ENCODE measurements at places on chromosomes 1 and 21.
A peak's percentile ranks its signal among the peaks of the same experiment; 100 is the strongest.

- no peak for DNase-seq
Observed at GRCh38 chr1:53449021-53449420, 10.2 kb upstream of the DMRTB1 start.

GRCh38 chr1:167262836-167263235, 42.1 kb downstream of the POU2F1 start:
- DNase-seq: peak; percentile 71

DNA sequence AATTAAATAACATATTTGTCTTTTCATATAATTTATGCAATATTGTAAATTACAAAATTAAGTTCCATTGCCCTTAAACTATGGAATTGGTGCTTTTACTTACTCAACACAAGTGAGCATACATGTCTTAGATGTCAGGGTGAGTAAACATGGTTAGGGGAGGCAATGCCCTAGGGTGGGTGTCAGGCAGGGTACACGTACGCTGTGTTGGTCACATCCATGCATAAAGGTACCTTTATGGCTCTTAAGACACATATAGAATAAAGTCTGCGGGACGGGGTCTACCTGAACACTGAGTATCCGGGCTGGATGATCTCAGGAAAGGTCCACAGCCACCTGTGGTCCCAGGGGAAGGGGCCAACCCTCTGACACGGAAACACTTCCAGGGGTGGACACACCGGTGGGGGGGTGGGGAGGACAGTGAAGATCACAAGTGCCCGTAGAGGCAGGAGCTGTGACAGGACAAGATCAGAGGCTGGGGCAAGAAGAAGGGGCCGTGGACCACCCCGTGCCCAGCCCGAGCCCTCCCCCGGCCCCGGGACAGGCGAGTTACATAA, 720 bp downstream of the LIN9 start:
- DNase-seq: peak; percentile 22

GRCh38 chr1:217627431-217627830, 3.5 kb downstream of the GPATCH2 start:
- no peak for DNase-seq

DNA sequence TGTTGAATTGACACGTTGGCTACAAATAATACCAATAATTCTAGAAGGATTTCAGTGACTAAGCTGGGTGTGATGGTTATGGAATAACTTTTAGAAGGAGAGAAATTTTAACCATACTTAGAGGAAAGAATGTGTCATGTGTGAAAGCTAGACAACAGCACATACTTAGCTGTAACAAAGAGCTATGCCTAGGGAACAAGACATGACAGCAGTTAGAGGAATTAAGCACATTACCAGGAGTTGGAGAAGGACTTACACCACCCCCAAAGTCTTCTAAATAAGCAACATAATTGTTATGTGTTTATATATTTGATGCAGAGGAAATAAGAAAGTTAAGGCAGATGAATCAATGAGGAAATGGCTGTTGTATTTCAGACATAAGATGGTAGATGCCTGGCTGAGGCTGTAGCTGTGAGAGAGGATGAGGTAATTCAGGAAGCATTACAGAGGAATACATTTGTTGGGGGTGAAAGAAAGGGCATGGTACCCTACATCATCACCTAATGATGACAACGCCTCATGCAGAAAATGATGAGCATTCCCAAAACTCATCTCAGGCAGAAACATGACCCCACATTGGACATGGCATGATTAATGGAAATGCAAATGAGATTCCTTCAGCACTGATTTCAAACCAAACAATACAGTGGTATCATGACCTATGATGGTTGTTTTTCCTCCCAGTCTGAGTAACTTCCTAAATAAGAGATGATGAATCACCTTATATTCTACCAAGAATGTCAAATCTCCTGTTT, 211.5 kb downstream of the LHX8 start:
- DNase-seq: no peak

DNA sequence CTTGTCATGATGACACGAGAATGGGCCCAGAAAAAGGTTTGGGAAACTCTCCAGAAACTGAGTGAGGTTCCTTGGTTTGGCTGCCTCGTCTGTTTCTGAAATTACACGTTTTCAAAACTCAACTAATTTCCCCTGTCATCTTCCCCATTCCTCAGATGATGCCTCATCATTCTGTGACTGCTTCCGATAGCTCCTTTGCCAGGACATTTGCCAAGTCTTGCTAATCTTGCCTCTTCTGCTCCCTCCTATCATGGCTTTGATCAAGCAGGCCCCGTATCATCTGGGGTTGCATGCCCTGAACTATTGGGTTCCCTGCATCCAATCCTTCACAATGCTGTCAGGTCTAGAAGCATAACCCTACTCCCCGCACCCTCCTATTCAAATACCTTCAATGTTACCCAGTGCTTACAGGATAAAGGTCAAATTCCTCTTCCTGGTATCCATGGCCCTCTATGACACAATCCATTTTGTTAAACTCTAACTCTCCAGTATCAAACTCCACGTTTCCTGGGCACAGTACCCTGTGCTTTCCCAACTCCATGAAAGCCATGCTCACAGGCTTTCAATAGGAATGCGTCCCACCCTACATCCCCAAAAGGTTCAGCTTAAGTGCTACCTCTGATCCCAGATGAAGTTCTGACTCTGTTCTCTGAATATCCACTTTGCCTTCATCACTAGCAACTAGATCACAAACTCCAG, 22.2 kb upstream of the TMEM200B start:
- DNase-seq: no peak

DNA sequence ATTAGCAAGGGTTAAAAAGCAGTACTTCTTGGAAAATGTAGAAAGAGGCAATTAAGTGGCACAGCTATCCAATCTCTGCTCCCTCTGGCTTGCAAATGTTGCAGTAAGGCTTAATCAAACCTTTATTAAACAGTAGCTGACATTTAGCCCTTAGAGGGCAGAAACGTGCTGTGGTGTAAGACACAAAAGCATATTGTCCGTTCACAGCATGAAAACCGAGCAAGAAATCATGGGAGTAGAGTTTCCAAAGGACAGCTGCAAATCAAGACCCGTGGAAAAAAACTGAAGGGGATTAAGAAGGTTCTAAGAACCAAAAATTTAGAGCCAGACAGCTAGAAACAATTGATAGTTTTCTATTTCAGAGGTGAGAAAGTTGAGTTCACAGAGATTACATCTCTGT, 13.1 kb downstream of the ZP4 start:
- DNase-seq: no peak

DNA sequence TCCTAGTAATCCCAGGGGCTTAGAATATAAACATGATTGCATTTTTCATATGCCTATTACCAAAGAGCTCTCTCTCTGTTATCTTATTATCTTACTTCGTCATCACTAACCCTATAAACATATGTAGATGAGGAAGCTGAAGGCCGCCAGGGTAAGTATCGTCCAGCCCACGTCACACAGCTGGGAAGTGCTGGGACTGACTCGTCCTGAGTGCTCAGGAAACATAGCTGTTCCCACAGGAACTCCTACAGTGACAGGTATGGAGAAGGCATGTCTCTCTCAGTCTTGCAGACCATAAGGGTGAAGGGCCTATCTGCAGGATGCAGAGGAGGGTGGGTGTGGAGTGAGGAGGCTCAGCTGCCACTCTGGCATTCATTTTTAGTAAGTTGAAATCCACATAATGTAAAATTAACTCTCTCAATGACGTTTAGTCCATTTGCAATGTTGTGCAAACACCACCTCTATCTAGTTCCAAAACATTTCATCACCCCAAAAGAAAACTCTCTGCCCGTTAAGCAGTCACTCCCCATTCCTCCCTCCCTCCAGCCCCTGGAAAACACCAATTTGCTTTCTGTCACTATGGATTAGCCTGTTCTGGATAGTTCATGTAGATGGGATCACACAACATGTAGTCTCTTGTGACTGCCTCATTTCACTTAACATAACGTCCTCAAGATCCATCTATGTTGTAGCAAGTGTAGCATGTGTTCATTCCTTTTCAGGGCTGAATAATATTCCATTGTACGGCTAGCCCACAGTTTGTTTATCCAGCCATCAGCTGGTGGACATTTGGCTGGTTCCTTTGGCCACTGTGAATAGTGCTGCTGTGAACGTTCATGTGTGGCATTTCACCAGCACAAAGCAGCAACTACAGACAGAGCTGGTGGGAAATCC, 68.3 kb downstream of the TCP10L start:
- DNase-seq: no peak

GRCh38 chr1:21861602-21862429, 49.8 kb downstream of the LDLRAD2 start:
- DNase-seq: no peak

DNA sequence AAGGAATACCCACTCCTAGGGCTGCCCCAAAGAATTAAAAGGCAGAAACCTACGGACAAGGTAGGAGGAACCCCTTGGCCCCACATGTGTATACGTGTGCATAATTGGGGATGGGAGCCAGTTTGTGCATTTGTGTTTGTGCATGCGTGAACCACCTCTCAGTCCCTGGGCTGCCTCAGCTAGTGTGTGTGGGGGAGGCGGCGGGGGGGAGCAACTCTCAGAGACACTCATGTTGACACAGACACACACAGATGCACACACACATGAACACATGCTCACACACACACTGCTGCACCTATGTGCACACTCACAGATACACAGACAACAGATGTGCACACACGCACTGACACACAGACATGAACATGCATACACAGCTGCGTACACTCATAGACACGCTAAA, 5.1 kb downstream of the LDLRAD1 start:
- no peak for DNase-seq

GRCh38 chr1:192170196-192170984, 12.1 kb downstream of the RGS18 start:
- DNase-seq: no peak

GRCh38 chr1:43853161-43853921, 80.3 kb upstream of the ARTN start:
- DNase-seq: peak; percentile 5

- DNase-seq: no peak
Observed at GRCh38 chr1:205934788-205935187, 8.5 kb downstream of the SLC26A9 start.

DNA sequence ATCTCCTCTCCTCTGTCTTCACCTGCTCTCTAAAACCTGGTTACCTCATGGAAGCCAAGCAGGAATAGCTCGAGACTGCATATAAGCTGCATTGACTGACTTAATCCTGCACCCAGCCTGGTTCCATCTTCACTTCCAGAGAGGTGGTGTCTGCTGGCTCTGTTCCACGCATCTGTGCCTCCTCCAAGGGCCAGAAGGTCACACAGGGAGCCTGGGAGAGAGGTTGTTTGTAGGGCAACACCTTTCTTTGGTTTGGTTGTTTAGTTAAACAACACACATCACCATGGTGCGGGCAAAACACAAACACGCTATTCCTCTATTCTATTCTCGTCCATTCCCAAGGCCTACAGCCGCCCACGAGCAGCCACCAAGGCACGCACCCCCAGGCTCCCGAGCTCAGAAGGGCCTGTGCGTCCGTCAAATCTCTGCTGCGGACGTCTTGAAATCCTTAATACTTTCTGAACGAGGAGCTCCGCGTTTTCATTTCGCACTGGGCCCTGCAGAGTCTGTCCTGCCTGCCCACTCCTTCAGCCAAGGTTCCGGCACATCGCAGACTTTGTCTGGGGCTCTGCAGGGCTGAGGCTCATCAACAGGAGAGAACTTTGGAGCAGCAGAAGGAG, 116.2 kb downstream of the RIPK4 start:
- DNase-seq: no peak

DNA sequence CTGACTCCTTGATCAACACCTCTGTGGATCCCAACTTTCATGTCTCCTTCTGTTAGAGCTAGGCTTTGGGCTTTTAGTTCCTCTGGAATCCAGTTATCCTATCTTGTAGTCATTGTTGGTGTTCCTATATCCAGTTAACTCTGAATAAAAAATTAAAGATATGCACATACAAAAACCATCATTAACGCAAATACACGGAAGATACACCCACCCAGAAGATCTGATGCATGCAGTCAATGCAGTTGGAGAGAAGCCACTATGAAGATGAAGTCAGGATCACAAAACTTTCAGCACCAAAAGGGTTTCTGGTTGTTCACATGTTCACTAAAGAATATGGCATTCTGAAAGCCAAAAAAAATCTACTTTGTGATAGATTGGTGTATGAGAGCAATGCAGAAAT, 123.6 kb upstream of the LHX8 start:
- DNase-seq: no peak

- peak; percentile 98 for DNase-seq
Observed at GRCh38 chr21:26389971-26390641, 183.0 kb downstream of the CYYR1 start.

- DNase-seq: no peak
Observed at GRCh38 chr1:52567943-52568342, 15.1 kb upstream of the TUT4 start.

- DNase-seq: peak; percentile 75
Observed at GRCh38 chr1:70509996-70510876, 99.2 kb downstream of the CTH start.

DNA sequence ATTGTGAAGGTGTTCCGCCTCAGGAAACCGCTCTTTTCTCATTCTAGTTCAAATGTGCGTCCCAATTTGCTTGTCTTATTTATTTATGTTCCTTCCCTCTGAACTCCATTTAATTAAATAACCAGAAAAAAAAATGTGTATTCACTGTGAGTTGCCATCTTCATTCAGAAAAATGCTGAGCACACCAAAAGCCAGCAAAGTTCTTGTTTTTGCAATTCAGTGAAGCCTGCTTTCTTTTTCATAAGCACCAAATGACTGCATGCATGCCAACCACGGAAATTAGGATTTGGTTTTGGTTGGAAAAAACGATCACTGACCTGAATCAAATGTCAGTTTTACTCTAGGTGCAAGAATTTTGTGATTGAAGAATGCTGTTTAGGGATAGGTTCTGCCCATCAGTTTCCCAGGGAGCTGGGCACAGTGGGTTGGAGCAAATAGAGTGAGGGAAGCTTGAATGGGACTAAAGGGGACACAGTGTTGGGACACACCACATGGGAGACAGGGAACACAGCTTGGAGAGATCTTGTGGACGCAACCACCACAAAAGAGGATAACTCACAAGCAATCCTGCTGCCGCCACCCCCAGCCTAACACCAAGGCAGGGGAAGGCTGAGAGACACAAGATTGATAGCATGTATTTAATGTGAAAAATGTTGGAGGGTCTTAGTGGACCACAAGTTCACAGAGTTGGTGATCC, 183.4 kb upstream of the GALNT2 start:
- DNase-seq: no peak

DNA sequence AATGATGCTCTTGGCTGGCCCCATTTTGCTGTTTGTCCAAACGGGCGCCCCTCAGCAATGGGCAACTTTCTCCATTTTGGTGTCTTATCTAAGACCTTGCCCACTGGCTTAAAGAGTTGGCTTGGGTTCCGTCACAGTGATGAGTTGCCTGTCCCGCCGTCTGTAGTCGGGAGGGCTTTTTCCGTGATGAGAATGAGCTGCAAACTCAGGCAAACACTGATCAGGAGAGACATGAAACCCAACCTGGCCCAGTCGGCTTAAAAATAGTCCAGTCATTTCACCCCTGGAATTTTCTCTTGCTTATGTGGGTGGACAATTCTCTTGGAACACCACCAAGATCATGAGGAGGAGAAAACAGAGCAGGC, 79.3 kb downstream of the ST6GALNAC3 start:
- DNase-seq: no peak

GRCh38 chr1:58905628-58906221, 121.9 kb upstream of the JUN start:
- DNase-seq: no peak

GRCh38 chr1:41342774-41343355, 18.4 kb upstream of the FOXO6 start:
- no peak for DNase-seq

All from NCI-H524 (cell line).